Hematopoietic multipotent progenitor cell treated with erythropoietin and hydrocortisone succinate and interleukin-3 and kit ligand, for 6 days (in vitro differentiated cells): ENCODE measurements at places on chromosomes 1 and 21.

DNA sequence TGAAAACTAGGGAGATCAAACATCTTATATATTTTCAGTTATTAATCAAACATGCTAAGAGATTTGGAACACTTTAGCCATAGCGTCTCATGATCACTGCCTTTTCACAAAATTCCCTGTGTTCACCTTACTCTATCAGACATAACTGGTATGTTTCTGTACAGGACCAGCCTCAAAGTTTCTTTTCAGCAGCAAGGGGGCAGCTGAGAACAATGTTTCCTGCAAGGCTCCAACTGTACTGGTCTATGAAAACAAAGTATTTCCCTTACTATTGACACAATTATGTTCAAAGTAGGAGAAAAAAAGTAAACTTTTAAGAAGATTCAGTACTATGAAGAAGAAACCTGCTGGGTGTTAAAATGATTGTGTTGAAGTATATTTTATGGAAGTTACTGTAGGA lies 98.5 kb downstream of the ATF6 start:
- DNase-seq: no peak

- no peak for DNase-seq
Measured at GRCh38 chr1:231165371-231165770, 3.5 kb downstream of the TRIM67 start.

DNA sequence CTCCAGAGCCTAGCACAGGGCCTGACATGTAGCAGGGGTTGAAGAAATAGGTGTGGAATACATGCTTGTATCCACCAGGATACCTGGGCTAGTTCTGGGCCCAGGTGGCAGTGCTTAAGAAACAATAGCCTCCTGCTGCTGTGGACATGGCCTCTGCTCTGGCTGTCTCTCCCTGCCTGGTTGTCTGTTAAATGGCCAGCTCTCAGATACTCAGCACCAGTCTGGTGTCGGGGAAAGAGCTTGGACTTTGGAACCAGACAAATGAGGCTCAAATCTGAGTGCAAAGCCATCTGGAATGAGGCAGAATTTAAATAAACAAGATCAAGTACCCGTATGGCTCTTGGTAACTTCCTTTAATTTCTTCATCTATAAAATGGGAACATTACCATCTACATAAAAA lies 31.5 kb downstream of the SESN2 start:
- DNase-seq: no peak

GRCh38 chr1:29208442-29208841 lies 22.3 kb downstream of the MECR start:
- peak; percentile 47 for DNase-seq

- DNase-seq: no peak
Measured at GRCh38 chr1:55547405-55547804, 332.2 kb upstream of the USP24 start.

GRCh38 chr1:76073481-76073880 lies 1.1 kb upstream of the ST6GALNAC3 start:
- DNase-seq: no peak

GRCh38 chr1:193256019-193256418 lies 69.6 kb upstream of the B3GALT2 start:
- DNase-seq: no peak

GRCh38 chr1:218813237-218813636 lies 360.4 kb upstream of the LYPLAL1 start:
- no peak for DNase-seq

GRCh38 chr1:41381692-41382479 lies 20.7 kb downstream of the FOXO6 start:
- no peak for DNase-seq
